Astrocyte (in vitro differentiated cells and primary cell): ENCODE measurements at places on chromosomes 4 and X. TPM values are rescaled to one million over a fixed set of nuclear protein-coding genes. Genes with fewer than 3 reads are reported as not detected.

- H3K4me1 ChIP-seq = no peaks in the 10 kb centered on the region
- H3K36me3 ChIP-seq = no peaks in the 10 kb centered on the region
- no peak for DNase-seq
- H3K4me3 ChIP-seq = no peak overlapping the region
Observed at GRCh38 chrX:116379854-116380253, 56.6 kb upstream of the SLC6A14 start.

DNA sequence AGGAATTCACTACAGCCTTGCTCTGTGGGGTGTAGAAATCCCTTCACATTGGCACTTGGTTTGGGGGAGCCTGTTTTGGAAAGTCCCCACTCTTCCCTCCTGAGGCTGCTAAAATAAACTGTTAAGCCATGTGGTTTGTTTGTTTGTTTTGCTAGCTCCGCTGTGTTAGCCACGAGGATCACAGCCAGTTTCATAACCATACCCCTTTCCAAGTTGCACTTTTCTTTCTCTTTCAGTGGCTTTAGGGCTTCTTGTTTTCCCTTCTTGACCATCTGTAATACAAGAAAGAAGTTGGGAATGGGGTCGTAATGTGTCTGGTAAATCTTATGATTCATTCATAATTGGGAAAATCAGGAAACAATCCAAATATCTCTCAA is 24.8 kb upstream of the UXT start:
- no peaks in the 10 kb centered on the region for H3K4me1 ChIP-seq
- H3K36me3 ChIP-seq = no peaks in the 10 kb centered on the region
- no peaks in the 10 kb centered on the region for H3K27me3 ChIP-seq
- no peak for DNase-seq

DNA sequence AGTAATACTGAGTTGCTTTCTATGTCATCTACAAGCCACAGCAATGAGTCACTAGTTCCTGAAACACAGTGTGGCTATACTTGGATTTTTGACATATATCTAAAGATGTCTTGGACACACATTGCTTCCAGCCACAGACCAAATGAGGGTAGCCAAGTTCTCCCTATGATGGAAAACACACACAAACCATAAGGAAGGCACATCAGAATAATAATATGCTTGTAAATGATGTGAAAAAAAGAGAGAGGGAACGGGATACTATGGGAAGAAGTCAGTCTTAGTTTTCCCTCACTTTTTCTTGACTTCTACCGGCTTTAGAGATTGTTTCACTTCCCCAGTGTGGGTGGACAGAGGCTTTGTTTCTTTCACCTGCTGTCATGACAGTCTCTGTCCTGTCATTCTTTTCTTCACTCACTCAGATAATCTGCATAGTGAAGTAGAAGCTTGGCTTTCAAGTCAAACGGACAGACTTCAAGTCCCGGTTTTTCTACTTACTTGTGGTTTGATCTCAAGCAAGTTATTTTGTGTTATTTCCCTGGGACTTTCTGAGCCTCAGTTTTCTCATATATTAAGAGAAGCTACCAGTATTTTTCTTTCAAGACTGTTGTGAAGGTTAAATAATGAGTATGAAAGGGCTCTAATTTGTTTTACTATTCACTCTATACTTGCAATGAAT is 34.7 kb downstream of the P2RY10 start:
- no peak overlapping the region for H3K4me3 ChIP-seq
- no peaks in the 10 kb centered on the region for H3K27me3 ChIP-seq
- no peaks in the 10 kb centered on the region for H3K4me1 ChIP-seq
- H3K36me3 ChIP-seq = no peaks in the 10 kb centered on the region

DNA sequence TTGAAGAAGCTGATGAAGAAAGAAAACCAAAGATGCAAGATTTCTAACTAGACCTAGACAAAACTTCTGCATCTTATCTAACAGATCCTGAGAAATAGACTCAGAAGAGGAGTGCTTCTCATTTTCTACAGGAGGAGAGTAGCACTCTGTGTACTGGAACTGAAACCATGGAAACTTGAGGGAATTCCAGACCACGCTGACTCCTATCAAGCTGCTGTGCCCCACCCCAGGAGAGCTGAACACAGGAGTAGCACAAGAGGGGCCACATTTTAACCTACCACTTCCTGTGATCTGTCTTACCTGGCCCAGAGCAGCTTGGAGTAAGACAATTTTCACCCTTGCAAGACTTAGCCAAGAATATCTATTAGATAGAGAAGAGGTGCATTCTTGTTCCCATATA is 248.9 kb downstream of the SCFD2 start:
- no peaks in the 10 kb centered on the region for H3K36me3 ChIP-seq
- no peaks in the 10 kb centered on the region for H3K27me3 ChIP-seq
- peak; percentile 55 for DNase-seq
- H3K27ac ChIP-seq = no peak overlapping the region

The COL4A6 gene
- 4.4 and 8.1 TPM in 2 replicates for total RNA-seq

DNA sequence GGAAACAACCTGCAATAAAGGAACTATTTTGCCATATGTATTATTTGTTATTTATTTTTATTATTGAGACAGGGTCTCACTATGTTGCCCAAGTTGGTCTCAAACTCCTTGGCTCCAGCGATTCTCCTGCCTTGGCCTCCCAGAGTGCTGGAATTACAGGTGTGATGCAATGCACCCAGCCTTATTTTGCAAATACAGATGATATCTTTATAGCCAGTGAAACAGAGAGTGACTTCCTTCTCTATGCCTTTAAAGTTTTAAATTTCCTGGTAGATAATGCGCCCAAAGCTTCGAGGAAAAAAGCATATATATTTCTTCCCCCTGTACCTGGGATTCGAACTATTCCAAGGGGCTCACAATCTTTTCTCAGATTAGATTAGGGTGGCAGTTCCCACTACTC is 601.1 kb upstream of the HTR2C start:
- H3K27me3 ChIP-seq = no peaks in the 10 kb centered on the region
- no peak overlapping the region for H3K4me3 ChIP-seq
- no peak overlapping the region for H3K27ac ChIP-seq
- no peaks in the 10 kb centered on the region for H3K4me1 ChIP-seq
- DNase-seq = no peak
- no peaks in the 10 kb centered on the region for H3K36me3 ChIP-seq

GRCh38 chr4:75675004-75675531 is 1.9 kb upstream of the G3BP2 start:
- no peak overlapping the region for H3K27ac ChIP-seq
- no peaks in the 10 kb centered on the region for H3K36me3 ChIP-seq
- H3K4me3 ChIP-seq = no peak overlapping the region
- peaks cover 16% of the 10 kb centered on the region for H3K4me1 ChIP-seq

The CFAP299 gene
- not detected in 2 replicates for total RNA-seq

DNA sequence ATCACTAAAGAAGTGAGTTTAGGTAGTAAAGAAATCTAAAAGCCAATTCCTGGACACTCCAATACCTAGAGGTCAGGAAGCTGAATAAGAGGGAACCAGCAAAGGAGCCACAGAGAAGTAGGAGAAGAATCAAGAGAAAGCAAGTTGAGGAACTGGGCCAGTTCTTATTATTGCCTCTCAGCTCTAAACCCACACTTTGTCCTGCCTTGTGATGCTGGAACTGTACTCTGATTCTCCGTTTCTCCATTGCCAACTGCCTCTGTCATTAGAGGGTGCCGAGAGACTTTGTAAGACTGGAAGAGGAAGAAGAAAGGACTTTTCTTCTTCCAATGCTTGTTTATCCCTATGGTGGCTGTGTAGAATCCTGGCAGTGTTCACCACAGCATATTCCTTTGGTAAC is 38.6 kb downstream of the NSUN7 start:
- no peaks in the 10 kb centered on the region for H3K27me3 ChIP-seq
- no peak for DNase-seq
- no peaks in the 10 kb centered on the region for H3K36me3 ChIP-seq
- H3K27ac ChIP-seq = no peak overlapping the region
- H3K4me3 ChIP-seq = no peak overlapping the region

- no peak overlapping the region for H3K27ac ChIP-seq
- no peaks in the 10 kb centered on the region for H3K36me3 ChIP-seq
- H3K4me1 ChIP-seq = no peaks in the 10 kb centered on the region
- no peaks in the 10 kb centered on the region for H3K27me3 ChIP-seq
- peak; percentile 8 for DNase-seq
Observed at GRCh38 chrX:10847333-10847732, 226.9 kb upstream of the MID1 start.

- no peak for DNase-seq
- peaks cover 23% of the 10 kb centered on the region for H3K4me1 ChIP-seq
- no peak overlapping the region for H3K27ac ChIP-seq
- H3K4me3 ChIP-seq = no peak overlapping the region
Observed at GRCh38 chr4:53537606-53538005, 53.7 kb downstream of the LNX1 start.

The HTT-AS gene
- total RNA-seq = not detected in 2 replicates

DNA sequence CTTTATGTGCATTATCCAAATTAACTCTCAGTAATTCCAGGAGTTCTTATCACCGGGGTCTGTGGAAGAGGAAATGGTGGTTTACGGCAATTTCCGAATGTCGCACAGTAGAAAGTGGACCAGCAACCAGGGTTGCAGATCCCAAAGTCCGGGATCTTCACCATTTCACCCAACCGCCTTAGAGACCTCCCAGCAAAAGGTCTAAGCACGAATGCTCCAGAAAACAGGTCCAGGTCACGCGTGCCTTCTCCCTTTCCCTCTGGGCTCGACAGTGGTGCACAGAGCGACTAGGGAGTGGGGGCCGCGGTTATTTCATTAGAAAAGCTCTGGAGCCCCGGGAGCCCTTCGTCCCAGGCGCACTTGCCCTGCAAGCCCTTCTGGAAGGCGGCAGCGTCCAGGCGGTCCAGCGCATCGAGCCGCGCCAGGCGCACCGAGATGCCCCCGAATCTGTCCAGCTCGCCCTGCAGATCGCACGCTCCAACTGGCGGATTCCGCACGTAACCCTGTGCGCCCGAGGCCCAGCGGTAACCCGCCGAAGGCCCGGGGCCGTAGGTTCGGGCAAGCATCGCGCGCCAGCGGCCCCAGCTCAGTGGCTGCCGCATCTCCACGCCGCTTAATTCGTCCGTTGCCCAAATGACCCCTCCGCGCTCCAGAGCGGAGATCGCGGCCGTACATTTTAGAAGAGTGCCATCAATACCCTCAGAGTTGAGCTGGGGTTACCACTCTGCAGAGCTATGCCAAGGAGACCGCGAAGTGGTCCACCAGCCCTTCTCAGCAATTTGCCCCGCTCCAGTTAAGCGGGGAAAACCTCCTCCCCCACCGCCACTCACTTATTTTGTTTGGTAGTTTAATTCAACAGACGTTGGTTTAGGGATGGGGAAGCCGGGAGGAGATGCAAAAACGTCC is at the start of gene NUDT6:
NUDT6 (minus strand) TSS at position 627 of the 906 bp plus-strand sequence; CDS start at position 602, 25 bp downstream.
- no peaks in the 10 kb centered on the region for H3K4me1 ChIP-seq
- peak within 1 kb of the TSS; percentile 87 for H3K4me3 ChIP-seq
- DNase-seq = peak; percentile 50
- no peaks in the 10 kb centered on the region for H3K27me3 ChIP-seq

GRCh38 chrX:100649550-100650356 is 5.8 kb downstream of the SRPX2 start:
- peak; percentile 89 for DNase-seq
- H3K36me3 ChIP-seq = no peaks in the 10 kb centered on the region
- H3K4me1 ChIP-seq = peaks cover 49% of the 10 kb centered on the region
- H3K27me3 ChIP-seq = no peaks in the 10 kb centered on the region

DNA sequence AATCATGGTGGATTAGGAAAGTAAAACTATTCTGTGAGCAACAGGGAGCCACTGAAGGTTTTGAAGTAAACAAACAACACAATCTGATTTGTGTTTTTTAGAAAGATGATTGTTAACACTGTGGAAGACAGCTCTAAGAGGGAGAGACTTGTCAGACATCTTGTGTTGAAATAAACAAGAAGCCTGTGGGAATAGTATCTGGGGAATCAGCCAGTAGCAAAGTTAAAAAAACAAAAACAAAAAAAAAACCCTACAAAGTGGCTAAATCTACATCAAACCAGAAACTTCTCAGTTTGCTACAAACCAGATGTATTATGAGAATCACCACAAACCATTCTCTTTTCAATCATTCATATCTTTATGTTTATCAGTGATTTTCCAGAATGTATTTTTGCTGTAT is 125.7 kb upstream of the GPC4 start:
- no peak for DNase-seq
- H3K27me3 ChIP-seq = no peaks in the 10 kb centered on the region
- no peaks in the 10 kb centered on the region for H3K36me3 ChIP-seq
- peaks cover 2% of the 10 kb centered on the region for H3K4me1 ChIP-seq
- no peak overlapping the region for H3K27ac ChIP-seq

The GLRB gene
- 5.7 and 6.8 TPM in 2 replicates for total RNA-seq

- no peak overlapping the region for H3K4me3 ChIP-seq
- DNase-seq = no peak
- H3K27me3 ChIP-seq = no peaks in the 10 kb centered on the region
- peak overlapping the region; percentile 65 for H3K27ac ChIP-seq
Observed at GRCh38 chr4:98643755-98644154, 14.7 kb downstream of the TSPAN5 start.

The MGAT4D gene
- not detected in 2 replicates for total RNA-seq

The SOX3 gene
- total RNA-seq = 0.26 and 0.98 TPM in 2 replicates

The VCX3A gene
- not detected in 2 replicates for total RNA-seq

- no peak overlapping the region for H3K4me3 ChIP-seq
- no peaks in the 10 kb centered on the region for H3K27me3 ChIP-seq
- no peaks in the 10 kb centered on the region for H3K36me3 ChIP-seq
- DNase-seq = peak; percentile 81
- H3K4me1 ChIP-seq = peaks cover 14% of the 10 kb centered on the region
Observed at GRCh38 chrX:45515262-45516215, 314.9 kb upstream of the DIPK2B start.

GRCh38 chr4:110412354-110413065 is 63.4 kb upstream of the ENPEP start:
- no peaks in the 10 kb centered on the region for H3K27me3 ChIP-seq
- H3K36me3 ChIP-seq = no peaks in the 10 kb centered on the region
- no peak overlapping the region for H3K4me3 ChIP-seq
- no peak for DNase-seq
- H3K27ac ChIP-seq = no peak overlapping the region
- peaks cover 8% of the 10 kb centered on the region for H3K4me1 ChIP-seq

The FAT4 gene
- 7.4 and 8.0 TPM in 2 replicates for total RNA-seq

The PHEX gene
- total RNA-seq = 0.24 and 0.36 TPM in 2 replicates

The CRMP1 gene
- 59.6 and 67.4 TPM in 2 replicates for total RNA-seq

DNA sequence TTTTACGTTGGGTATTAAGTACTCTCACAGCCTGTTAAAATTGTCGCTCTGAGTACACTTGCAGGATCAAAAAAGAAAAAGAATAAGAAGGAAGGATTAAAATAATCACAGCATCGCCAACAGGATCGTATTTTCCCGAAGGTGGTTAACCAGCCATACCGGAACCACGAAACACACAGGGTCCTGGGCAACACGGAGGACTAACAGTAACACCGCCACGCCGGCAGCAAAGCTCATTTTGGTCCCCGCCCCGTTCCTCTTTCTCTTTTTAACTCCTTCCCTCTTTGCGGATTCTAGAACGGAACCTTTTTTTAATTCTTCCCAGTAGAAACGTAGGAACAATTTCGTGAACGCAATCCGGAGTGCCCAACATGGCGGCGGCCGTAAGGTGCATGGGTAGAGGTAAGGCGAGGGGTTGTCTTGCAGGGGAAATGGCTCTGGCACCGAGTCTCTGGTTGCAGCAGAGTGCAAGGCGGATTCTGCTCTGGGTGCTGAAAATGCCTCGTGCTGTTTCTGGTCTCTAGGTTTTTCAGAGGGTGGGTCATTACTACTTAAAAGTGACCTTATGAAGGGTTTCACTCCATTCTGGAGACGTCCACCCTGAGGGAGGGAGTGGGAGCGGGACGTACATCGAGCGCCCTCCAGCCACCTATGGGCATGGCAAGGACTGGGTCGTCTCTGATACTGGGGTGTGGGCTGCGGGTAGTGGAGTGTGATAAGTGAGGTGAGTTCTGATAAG is at the start of gene MRPL1:
MRPL1 (plus strand) TSS at position 353 of the 739 bp plus-strand sequence; CDS start at position 372, 19 bp downstream.
- peak within 1 kb of the TSS; percentile 94 for H3K4me3 ChIP-seq
- DNase-seq = peak; percentile 92
- peaks cover 2% of the 10 kb centered on the region for H3K36me3 ChIP-seq
- H3K27me3 ChIP-seq = no peaks in the 10 kb centered on the region
- peak within 1 kb of the TSS; percentile 95 for H3K27ac ChIP-seq
